Mammary epithelial cell (primary cell): ENCODE measurements at places on chromosomes 3 and 15. TPM values are rescaled to one million over a fixed set of nuclear protein-coding genes. Genes with fewer than 3 reads are reported as not detected.

- no peak for DNase-seq
These were observed 1.8 kb upstream of the ZSCAN2 start for GRCh38 chr15:84598993-84599392.

GRCh38 chr3:150528354-150528797 is 17.9 kb downstream of the SERP1 start:
- no peak for DNase-seq

DNA sequence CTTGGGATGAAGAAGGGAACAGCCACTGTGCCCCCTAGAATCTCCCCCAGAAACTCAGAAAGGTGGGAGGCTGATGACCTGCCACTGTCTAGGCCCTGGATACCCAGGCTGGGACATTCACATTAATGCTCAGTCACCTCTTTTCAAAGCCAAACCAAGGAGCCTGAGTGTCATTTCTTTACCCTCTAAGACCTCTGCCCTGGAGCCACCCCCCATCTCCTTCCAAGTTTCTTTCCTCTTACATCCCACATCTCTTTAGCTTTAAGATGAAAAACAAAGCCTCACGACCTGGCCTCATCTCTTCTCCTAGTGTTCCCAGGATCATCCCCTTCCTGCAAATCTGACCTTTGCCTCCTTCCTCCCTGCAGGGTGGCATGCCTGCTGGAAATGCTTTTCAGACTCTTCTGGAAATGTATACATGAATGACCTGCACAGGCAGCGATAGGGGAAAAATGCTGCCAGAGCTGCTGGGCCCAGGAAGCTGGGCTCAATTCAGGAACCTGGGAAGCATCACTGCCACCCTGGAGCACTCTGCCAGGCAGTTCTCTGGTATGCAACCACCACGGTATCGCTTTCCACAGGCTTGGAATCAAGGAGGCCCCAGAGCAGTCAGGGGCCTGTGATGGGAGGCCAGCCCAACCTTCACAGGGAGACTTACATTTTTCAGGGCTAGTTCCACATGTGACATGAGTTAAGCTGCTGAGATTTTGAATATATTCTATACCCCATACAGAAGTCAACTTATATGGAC is 67.6 kb downstream of the DAPK2 start:
- DNase-seq = no peak

DNA sequence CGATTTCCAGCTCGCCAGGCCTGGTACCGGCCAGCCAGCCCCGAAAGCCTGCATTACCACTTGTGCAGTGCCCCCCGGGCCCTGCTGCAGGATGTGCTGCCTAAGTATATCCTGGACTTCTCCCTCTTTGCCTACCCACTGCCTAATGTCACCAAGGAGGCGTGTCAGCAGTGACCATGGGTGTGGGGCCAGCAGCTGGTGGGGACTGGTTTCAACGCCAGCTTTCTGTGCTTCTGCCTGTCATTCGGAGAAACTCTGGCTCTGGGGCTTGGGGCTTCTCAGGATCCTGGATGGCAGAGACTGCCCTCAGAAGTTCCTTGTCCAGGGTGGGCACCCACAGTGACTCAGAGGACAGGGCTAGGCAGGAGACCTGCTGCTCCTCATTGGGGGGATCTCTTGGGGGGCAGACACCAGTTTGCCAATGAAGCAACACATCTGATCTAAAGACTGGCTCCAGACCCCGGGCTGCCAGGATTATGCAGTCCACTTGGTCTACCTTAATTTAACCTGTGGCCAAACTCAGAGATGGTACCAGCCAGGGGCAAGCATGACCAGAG is 1.5 kb downstream of the CHST14 start:
- no peak for DNase-seq

DNA sequence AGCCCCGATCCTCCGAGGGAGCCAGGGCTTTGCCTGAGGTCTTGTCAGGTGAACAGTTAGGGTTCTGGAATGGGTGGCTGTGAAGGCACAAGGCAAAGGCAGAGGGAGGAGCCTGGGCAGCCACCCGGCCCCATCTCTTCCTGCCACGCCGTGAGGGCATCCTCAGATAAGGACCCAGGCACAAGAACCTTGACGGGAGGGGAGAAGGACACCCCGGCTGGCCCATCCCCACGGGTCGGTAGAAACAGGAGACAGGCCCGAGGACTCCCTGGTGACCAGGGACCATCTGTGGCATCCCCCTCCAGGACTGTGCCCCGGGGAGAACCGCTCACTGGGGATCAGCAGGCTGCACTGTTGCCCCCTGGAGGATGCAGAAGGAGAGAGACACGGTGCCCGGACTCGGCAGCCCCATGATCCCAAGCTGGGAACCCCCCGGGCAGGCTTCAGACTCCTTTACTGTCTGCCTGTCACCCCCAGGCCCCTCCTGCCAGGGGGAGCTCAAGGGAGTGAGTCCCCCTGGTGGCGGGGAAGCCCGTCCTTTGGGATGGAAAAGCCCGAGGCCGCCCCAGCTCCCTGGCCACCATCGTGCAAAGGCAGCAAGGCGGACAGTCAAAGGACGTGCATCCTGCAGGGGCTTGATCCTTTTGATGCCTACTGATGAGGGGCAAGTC is 12.3 kb upstream of the PCSK6 start:
- DNase-seq = no peak

DNA sequence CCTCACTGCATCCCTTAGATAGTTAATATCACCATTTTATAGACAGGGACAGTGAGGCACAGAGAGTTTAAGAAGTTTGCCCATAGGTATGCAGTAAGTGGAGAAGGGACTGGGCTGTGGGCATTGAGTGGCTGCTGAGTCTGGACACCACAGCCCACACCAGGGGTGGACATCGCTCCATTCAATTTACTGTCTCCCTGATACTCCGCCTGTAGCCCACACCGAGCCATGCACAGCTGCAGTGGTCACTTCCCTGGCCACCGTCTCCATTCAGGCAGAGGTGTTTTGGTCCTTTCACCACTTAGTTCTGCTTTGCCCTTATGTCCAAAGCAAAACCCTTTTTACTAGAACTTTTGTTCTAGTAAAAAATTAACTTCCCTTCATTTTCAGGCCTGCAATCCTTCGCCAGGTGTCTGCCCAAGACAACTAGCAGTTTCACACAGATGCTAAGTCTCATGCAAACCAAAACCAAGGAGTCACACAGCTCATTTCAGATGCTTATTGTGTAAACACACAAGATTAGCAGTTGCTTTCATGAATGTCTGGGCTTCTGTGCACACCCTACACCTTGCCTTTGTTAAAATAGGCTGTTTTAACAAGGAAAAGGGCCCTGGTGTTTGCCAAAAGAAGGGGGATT is 30.1 kb downstream of the ZNF35 start:
- DNase-seq = no peak

TRH gene
- total RNA-seq = not detected
